ENCODE measurements at places on chromosomes 7 and 10.

GRCh38 chr7:156906200-156906649 lies 13.2 kb upstream of the LMBR1 start:
- DNase-seq: no peak

DNA sequence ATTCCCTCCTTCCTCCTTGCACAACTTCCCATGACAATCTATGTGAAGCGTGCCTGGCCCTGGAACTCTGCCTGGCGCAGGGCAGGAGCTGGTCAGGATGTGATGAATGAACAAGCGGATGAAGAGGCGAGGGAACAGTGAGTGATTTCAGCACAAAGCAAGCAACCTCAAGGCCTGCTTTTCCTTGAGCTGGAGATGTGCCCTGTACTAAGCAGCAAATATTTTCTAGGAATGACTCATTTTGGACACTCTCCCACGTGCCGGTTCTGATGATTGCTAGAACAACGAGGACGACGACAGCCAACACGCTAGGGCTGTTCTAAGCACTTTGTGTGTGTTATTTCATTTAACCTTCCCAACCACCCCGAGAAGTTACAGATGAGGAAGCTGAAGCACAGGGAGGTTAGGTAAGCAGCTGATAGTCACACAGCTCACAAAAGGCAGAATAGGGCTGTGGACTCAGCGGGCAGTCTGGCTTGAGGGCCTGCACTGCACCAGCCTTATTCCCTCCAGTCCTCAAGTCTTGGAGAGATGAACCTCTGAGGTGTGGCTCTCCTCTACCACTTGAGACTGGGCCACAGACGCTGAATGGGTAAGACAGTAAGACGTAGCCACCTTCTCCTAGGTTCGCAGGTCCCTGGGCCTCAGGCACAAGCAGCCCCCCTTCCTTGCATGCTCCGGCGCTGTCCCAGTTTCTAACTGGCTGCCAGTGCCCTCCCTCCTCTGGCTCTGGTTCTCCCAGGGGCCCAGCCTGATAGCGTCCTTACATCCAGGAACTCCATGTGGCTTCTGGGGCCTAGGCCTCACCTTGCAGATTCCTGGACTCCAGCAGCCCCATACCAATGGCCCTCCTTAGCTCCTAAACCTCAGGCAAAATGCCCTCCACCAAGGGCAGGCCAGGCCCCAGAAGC lies 59.0 kb downstream of the YKT6 start:
- DNase-seq: no peak

DNA sequence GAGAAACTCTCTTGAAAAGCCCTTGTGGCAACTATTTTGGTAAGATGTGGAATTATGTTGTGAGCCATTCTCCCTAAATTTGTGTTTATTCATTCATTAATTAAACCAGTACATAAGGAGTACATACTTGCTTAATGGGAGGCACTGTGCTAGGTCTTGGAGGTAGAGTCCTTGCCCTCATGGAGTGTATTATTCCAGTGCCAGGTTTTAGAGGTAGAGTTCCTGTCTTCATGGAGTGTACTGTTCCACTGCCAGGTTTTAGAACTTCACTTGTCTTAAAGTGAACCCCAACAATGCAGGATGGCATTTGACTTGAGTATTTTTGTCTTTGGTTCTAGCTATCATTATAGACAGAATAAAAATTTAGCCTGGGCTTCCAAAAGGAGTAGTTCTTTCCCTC lies 8.8 kb downstream of the MXI1 start:
- DNase-seq: peak; percentile 23

- no peak for DNase-seq
Measured at GRCh38 chr10:123361832-123362231, 207.6 kb downstream of the BUB3 start.

GRCh38 chr7:124205526-124205925 lies 172.7 kb upstream of the TMEM229A start:
- DNase-seq: no peak

DNA sequence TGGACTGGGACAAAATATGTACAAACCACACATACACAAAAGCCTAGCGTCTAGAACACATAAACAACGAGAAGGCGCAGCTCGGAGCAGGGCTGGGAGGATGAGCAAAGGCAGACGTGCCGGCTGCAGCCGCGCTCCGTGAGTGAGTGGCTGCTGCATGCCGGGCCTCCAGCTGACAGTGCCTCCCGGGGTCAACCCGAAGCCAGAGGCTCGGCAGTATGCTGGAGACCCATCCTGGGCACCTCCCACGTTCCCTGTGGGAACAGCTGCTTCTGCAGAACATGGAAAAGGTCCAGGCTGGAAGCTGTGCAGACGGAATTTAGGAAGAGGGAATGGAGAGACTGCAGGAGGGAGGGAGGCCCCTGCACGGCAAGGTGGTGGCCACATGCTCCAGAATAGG lies 3.6 kb upstream of the GPR146 start:
- DNase-seq: no peak

- no peak for DNase-seq
Measured at GRCh38 chr10:74474022-74474713, 323.1 kb downstream of the ADK start.

- DNase-seq: no peak
Measured at GRCh38 chr10:117967149-117967650, 79.5 kb downstream of the RAB11FIP2 start.

DNA sequence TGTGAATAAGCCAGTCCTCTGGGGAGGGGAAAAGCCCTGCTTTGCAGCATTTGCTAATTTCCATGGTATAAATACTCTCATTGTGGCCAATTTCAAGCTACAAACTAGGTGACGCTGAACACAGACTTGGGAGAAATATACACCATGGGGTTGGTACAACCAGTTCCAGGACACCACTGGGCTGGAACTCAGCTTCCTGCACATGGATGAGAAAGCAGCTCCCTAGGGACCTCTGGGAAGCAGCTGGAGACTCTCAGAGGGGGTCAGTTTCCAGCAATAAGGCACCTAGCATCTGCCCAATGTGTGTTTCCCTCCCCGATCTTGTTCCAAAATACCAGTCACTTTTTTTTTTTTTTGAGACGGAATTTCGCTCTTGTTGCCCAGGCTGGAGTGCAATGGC lies 56.8 kb upstream of the WDR11 start:
- DNase-seq: no peak

GRCh38 chr10:76036962-76037361 lies 605.5 kb downstream of the LRMDA start:
- no peak for DNase-seq

DNA sequence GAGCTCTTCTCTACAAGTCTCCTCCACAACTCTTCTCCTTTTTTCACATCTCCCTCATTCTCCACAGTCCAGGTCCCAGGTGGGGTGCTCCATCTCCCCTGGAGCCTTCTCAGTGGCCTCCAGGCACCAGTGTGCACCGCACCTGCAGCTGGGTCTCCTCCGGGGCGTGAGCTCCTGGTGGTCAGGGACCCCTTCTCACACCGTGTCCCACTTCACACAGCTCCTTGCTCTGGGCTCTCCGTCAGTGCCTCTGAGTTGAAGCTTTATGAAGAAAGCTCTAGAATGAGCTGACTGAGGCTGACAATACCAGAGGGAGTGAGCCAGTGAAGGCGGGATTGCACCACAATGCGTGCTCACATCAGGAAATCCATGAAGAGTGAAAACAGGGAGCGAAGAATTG lies 290.2 kb downstream of the DNAJB6 start:
- no peak for DNase-seq

- DNase-seq: peak; percentile 41
Measured at GRCh38 chr7:100093054-100093453, 4.3 kb downstream of the COPS6 start.

GRCh38 chr10:116385311-116385710 lies 42.3 kb upstream of the PNLIPRP3 start:
- peak; percentile 8 for DNase-seq

- DNase-seq: no peak
Measured at GRCh38 chr7:109639561-109639960, 1069.9 kb downstream of the DNAJB9 start.

DNA sequence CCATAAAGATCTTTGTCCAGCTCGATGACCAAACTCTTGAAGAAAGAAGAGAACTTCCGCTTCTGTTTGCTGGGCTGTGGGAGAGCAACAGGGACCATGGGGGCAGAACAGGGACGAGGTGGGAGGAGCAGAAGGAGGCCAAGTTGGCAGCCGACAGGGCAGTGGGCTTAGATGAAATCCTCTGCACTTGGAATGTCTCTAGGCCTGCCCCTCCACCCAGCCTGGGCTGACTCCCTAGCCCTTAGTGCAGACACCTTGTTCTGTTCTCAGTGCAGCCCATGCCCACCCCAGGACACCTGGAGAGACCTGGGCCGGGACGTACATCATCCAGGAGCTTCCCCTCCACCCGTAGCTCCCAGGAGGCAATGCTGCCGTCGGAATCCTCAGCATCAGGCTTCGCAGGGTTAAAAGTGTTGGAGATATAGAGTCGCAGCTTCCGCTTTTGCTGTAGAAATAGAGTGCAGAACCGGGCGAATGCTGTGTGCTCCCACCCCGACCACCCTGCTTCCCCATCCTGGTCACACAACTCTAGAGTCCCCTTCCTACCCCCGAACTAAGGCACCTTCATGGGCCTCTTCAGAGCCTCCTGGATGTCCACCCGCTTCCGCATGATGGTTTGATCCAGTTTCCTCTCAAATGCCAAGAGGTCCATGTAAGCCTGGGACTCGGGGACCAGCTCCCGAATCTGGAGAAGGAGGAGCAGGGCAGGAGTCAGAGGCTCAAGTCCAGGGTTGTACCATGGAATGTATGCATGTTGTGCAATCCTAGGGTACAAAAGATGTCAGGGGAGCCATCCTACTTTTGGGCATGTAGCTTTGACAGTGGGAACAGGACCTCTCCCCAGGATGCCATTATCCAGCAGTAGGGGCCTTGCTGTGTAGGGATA lies 6.1 kb downstream of the SMARCD3 start:
- no peak for DNase-seq

GRCh38 chr7:138873220-138873892 lies 75.4 kb upstream of the ATP6V0A4 start:
- DNase-seq: no peak

DNA sequence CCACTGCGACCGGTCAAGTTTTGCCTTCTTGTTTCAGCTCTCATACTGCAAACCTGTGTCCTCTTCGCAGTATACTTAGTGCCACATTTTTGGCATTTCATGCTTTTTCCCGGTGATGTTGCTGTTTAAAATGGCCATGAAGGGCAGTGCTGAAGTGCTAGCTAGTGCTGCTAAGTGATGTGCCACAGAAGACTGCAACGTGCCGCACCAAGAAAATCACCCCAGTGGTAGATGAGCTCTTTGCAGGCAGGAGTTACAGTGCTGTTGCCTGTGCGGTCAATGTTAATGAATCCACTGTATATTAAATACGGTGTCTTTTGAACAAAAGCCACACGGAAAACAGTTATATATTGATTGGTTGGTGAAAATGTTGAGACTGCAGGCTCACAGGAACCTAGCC lies 120.3 kb downstream of the ANLN start:
- no peak for DNase-seq

GRCh38 chr10:18216482-18216881 lies 76.3 kb downstream of the CACNB2 start:
- peak; percentile 14 for DNase-seq

DNA sequence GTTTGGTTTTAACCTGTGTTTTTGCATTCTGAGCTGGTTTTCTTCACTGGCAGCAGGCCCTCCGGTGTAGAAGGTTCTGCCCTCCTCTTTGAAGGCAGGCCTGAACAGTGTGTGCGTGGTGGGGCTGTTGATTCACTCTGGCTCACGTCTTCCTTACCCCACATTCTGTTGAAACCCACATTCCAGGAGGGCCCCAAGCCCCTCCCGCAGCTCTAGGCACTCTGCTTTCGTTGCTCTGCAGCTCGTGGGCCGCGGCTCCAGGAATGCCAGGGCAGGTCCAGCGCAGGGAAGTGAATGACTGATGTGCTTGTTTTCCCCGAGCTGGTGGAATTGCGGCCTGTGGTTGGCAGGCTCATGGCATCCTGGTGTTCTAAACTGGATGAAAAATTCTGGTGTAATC lies 49.0 kb downstream of the HTRA1 start:
- DNase-seq: no peak

DNA sequence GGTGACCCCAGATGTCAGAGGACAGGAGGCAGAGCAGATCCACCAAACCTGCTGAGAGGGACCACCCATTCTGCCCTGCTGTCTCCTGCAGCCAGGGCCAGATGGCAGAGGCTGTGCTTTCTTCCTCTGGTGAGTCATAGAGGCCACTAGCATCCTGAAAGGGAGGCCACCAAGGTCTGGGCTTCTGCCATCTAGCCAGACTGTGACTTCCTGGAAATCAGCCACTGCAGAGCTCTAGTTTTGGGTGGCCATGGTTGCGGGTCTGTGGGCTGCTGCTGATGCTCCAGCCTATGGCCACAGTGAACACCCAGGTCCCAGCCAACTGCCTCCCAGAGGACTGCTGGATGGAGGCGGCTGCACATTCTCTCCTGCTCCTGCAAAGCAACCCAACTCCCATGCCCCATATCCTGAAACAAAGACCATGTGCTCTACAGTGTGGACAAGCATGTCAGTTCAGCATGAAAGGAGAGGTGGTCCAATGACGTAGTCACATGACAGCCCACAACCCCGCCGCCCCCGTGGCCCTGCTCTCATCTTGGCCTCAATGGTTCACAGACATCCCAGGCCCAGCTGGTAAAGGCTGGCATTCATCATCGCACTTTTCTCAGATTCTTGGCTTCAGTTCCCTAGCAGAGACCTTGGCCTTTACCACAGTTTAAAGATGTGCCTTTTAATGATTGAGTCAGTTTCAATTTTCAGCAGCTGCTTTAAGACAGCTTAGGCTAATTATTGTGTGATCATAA lies 73.9 kb upstream of the CXCL12 start:
- DNase-seq: no peak

- no peak for DNase-seq
Measured at GRCh38 chr10:65570143-65571010, 1355.5 kb upstream of the LRRTM3 start.

DNA sequence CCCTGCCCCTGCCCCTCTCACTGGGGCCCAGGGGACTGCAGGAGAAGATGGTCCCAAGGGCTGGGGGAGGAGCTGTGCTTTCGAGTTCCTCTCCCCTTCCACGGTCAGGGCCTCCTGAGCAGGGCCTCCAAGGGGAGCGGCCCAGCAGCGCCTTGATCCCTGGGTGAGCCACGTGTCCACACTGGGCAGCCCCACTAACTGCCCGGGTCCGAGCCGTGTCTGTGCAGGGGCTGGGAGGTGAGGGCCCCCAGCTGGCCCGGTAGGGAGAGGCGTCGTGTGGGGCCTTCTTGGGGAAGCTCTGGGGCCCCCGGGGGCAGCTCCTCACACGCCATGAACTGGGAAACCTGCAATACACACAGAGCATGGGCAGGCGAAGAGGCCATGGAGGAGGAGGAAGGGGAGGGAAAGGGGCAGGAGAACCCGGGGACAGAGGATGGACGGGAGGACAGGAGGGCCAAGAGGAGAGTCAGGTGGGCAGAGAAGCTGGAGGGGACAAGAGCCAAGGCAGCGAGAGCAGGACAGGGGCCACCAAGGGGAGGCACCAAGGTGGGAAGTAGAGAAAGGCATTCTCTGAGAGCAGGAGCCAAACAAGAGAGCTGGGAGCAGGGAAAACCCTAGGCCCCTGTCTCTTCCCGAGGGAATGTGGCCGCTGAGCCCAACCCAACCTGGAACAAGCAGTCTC lies 32.8 kb downstream of the KCNH2 start:
- DNase-seq: no peak

All from NAMALWA (cell line).